MG63 (cell line): ENCODE measurements at places on chromosomes 7 and 10.

DNA sequence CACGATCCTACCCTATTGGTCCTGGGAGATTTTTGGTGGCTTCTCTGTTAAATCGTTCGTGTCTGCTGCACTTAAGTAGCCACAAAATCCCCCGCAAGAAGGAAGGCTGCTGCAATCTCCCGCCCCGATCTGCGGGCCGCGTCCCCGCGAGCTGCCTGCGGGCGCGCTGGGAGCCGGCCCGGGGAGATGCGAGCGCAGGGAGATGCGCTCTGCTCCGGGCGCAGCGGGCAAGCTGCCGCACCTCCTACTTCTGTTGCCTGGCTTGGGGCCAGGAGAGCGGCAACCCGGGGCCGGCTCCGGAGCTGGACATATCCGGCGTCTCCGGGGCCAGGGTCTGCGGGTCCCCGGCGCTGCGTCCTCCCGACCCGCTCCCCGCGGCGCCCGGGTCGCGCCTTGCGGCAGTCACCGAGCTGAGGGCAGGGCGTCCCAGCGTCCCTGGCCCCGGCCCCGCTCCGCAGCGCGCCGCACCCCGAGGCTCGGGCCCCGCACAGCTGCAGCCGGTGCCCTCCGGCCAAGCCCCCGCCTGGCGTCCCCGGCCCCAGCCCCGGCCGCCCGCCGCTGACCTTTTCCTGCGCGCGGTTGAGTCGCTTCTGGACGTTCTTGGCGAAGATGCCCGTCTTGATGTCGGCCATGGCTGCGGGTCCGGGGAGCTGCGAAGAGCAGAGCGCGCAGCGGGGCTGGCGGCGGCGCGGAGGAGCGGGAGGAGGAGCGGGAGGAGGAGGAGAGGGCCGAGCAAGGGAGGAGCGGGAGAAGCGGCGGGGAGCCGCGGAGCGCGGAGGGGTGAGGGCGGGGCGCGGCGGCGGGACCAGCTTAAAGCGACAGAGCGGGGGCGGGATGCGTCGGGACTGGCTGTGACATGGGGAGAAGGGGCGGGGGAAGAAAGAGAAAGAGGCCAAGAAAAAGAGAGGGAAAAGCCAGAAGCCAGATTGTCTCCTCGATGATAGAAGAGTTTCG, at the start of gene AMPH:
AMPH (minus strand) TSS at position 654 of the 954 bp plus-strand sequence; CDS start at position 632, 22 bp downstream.
- peak; percentile 57 for DNase-seq

DNA sequence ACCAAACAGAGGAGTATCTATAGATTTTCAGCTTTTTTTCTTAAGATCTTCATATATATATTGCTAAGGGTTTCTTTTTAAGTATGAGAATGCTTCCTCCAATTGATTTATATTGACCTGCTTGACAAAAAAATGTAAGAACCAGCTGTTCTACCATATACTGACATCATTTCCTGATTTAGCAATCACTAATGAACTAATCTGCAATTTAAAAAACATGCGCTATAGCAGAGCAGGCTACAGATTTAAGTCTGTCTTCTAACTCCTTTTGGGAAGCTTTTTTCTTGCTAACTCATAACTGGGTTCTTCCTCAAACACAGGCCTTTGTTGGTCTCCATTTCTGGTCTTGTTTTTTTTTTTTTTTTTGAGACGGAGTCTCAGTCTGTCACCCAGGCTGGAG, 33.2 kb downstream of the ABCC2 start:
- no peak for DNase-seq

DNA sequence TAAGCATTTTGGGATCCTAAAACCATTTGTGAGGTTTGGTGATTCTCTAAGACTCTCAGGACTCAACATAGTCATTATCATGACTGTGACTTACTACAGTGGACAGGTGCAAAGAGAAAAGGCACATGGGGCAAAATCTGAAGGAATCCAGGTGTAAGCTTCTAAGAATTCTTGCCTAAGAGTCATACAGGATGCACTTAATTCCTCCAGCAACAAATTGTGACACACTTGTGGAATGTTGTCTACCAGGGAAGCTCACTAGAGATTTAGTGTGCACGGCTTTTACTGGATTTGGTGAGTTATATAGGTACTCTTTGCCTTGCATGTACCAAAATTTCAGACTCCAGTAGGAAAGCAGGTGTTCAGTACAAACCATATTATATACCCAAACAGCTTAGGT, 47.9 kb downstream of the WAC start:
- no peak for DNase-seq

- no peak for DNase-seq
These were observed 20.3 kb upstream of the GJC3 start for GRCh38 chr7:99949645-99950228.

DNA sequence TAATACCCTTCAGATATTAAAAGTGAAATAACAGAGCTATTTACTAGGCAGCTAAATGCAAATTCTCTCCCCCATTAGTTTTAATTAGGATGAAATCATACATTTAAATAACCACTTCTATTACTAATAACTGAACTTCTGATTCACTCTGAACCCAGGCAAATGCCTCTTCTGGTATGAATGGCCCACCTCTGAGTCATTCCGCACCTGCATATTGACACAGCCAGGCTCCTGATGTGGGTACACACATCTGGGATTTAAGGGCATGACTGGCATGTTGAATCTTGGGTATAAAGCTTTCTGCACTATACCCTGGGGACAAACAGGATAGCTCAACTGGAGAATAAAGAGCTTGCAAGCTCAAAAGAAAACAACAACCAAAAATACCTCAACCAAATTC, 140.9 kb downstream of the AUTS2 start:
- DNase-seq: no peak

DNA sequence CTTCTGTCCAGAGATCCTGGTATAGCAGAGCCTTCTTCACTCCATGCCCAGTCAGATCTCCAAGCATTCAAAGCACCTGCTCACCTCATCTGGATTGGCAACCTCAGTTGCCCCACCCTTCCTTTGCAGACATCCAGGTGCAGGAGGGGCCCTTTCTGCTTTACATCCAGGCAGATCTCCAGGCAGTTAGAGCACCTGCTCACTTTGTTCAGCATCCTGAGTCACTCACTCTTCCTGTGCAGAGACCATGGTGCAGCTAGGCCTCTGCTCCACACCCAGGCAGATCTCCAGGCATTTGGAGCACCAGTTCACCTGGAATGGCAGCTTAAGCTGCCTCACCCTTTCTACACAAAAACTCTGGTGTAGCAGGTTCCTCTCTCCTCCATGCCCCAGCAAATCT, 153.1 kb downstream of the CDK14 start:
- DNase-seq: no peak

- DNase-seq: peak; percentile 58
These were observed 19.1 kb upstream of the LEP start for GRCh38 chr7:128221929-128222403.

DNA sequence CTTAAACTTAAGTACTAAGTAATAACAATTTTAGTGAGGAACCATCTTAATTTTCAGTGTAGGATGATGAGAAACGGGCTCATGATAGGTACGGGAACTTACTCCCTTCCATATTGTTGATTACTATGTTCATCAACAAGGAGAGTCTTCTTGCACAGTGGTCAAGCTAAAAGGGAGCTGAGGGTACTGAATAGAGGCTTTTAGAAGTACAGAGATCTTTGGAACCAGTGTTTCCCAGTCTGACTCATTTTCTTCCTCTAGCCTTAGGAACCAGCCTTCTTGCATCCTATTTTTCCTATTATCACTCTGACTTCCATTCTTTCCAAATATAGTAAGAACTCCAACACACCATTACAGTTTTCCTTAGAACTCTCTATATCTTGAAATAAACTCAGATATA, 17.6 kb upstream of the SEMA3D start:
- no peak for DNase-seq

DNA sequence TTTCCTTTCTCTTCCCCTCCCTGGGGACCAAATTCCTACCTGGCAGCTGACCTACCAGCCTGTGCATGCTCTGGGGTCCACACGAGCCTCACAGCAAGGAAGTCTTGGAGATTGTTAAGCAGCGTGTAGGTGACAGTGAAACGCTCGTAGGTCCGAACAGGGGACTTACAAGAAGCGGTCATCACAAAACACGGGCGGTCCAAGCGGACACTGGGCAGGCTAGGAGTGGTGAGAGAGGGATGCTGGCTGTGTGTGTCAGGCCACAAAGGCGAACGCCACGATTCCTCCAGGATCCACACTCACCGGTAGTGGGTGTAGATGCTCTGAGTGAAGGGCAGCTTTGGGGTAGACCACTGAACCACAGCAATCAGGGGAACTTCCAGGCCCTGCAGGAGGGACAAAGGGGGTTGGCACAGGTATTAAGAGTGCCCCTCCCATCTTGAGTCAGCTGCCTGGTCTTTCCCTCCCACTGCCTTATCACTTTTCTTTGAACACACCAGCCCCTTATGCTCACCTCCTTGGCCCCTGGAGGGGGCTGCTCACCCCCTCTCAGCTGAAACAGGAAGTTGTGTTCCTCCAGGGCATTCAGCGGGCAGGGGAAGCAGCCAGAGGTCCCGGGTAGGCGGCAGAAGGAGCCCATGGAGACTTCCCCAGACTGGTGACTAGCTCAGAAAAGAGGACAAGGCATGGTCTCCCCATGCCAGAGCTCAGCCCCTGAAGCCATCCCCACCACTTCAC, 2.0 kb downstream of the TRAPPC14 start:
- no peak for DNase-seq

DNA sequence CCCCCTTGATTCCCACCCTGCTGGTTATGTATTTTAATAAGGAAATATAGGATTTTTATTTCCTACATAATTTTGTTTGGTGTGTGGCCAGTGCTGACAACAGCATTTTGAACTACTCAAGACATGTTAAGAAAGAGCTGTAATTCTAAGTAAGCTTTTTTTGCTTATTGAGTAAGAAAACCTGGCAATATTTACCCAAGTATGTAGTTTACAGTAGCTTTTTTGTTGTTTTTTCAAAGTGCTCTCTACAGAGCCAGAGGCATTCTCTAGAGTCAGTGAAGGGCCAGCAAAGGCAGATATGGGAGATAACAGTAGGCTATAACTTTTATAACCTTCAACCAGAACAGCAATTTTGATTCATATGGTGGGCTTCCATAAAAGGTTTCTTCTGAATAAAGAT, 63.2 kb upstream of the TMEM168 start:
- no peak for DNase-seq

- peak; percentile 6 for DNase-seq
These were observed 1.7 kb downstream of the CDK6 start for GRCh38 chr7:92834507-92835260.

- peak; percentile 90 for DNase-seq
These were observed 25.2 kb upstream of the ITGB1 start for GRCh38 chr10:32982911-32983909.

- DNase-seq: no peak
These were observed 138.7 kb downstream of the FAM204A start for GRCh38 chr10:118203461-118203860.
